Amniotic stem cell (primary cell): ENCODE measurements at places on chromosomes 3 and 15.

GRCh38 chr3:47669026-47669749 lies 90.5 kb upstream of the CSPG5 start:
- no peak for DNase-seq

DNA sequence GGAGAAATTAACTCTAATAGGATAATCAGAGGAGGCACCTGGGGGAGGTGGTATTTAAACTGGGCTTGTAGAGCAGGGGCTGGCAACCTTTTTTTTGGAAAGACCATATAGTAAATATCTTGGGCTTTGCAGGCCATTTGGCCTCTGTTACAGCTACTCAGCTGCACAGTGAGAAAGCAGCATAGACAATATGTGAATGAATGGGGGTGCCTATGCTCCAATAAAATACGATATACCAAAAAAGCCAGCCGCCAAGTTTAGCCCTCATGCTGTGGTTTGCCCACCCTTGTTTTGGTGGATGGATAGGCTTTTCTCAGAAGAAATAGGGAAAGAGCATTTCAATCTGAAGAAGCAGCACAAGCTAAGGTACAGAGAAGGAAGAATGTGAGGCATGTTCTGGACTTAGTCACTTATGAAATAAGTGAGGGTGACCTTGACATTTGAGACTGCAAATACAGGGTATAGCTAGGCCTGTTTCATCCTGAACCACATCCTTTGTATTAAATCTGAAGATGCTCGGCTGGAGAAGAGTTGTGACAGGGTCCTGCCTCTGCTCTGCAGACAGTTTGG lies 131.0 kb upstream of the NR2E3 start:
- DNase-seq = no peak

DNA sequence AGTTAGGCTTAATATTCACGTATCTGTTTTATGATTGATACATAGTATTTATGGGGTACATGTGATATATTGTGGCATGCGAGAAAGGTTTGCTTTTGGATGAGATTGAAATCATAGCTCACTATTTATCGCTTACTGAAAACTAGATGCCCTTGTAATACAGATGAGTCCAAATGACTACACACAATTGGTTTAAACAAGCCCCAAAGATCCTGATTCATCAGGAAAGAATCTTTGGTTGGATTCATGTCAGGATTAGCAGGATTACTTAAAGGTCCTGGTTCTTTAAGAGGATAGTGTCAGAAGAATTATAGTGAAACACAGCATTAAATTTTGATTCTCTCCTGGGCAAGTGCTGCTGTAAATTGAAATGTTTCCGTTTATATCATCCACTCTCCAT lies 18.6 kb upstream of the AADAC start:
- no peak for DNase-seq

- DNase-seq = no peak
These were observed 19.9 kb downstream of the RBP2 start for GRCh38 chr3:139456386-139456785.

GRCh38 chr3:168273917-168274316 lies 178.2 kb upstream of the GOLIM4 start:
- no peak for DNase-seq

DNA sequence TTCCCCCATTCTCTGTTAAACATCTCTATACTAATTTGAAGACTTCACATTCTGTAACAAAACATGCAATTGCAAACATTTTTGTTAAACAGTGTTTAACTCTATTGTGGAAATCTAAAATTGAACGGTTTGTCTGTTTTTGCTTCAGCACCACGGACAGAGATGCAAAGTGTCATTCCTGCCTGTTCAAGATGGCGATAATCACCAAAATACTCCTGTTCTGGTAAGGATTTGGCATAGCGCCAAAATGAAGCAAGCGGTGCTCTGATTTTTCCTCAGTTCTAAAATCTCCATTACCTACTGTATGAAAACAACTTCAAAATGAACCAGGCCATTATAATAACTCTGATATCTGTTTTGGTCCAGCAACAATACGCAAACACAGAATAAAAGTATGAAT lies 129.7 kb upstream of the TUSC7 start:
- DNase-seq = no peak

DNA sequence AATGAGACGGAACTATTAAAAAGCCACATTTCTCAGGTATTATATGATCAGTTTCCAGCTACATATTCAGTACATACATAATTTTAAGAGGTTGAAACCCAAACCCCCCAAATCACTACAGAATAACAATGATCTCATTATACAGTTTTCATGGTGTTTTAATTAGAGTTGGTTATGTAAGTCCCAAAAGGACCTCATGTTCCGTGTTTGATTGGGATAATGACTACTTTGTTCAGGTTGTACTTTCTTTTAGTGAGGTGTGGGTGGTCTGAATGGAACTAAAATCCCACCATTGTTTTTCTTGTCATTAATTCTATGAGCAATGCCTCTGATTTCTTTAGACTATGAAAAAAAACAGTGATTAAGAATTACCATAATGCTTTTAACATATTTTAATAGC lies 905.6 kb downstream of the NAALADL2 start:
- DNase-seq = no peak

DNA sequence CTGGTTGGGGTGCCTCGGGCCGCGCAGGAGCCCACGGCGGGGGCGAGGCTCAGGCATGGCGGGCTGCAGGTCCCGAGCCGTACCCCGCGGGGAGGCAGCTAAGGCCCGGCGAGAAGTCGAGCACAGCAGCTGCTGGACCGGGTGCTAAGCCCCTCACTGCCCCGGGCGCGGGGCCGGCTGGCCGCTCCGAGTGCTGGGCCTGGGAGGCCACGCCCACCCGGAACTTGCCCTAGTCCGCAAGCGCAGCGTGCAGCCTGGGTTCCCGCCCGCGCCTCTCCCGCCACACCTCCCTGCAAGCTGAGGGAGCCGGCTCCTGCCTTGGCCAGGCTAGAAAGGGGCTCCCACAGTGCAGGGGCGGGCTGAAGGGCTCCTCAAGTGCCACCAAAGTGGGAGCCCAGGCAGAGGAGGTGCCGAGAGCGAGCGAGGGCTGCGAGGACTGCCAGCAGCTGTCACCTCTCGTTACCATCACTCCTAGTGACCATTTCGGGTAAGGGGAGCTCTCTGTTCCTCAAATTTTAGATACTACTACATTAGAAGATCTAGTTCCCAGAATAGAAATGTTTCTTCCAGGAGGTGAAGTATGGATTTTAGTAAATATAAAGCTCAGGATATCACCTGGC lies 417.0 kb upstream of the AGTR1 start:
- no peak for DNase-seq

GRCh38 chr3:49006408-49007067 lies 653 bp upstream of the WDR6 start:
- no peak for DNase-seq

- DNase-seq = no peak
These were observed 29.1 kb upstream of the RASA2 start for GRCh38 chr3:141457624-141458236.
